ENCODE measurements at places on chromosomes 2 and 18.

GRCh38 chr2:130288467-130289403 is 54.0 kb upstream of the IMP4 start:
- DNase-seq, result no peak

- DNase-seq, result no peak
Observed at GRCh38 chr2:168198476-168199207, 48.8 kb downstream of the STK39 start.

DNA sequence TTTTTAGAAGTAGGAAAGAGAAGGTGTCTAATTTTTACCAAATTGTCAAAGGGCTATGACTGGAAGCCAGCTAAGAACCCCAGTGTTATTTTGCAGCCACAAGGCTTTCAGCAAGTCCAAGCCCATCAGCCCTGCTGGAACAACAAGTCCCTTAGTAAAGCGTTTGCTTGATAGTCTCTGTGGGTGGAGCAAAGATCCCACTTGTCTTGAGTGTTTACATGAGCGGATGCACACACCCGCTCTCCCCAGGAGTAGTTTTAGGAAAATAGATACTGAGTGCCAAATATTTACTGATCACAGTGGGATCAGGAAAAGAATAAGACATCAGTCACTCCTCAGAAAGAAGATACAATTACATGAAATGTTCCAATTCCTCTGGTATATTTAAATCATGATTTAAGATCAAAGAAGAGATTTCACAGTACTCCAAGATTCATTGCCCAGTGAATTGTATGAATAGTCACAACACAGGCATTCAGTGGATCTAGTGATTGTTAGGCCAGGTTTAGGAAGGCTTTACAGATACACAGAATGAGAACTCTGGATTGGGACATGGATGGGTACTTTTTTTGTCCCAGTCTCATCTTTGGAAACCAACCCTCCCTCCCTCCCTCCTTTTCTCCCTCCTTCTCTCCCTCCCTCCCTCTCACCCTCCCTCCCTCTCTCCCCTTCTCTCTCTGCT is 514.9 kb downstream of the PTPRM start:
- no peak for DNase-seq

DNA sequence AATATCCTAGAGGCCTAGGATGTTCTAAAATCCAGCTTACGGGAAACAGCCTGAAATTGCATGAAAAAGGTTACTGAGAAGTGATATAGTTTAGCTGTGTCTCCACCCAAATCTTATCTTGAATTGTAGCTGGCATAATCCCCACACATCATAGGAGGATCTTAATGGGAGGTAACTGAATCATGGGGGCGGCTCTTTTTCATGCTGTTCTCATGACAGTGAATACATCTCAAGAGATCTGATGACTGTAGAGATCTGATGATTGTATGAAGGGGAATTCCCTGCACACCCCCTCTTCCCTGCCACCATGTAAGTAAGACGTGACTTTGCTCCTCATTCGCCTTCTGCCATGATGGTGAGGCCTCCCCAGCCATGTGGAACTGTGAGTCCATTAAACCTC is 385.6 kb upstream of the ID2 start:
- DNase-seq, result no peak

GRCh38 chr2:219294356-219295351 is 14.5 kb downstream of the PTPRN start:
- no peak for DNase-seq

GRCh38 chr2:142707318-142707717 is 170.1 kb upstream of the KYNU start:
- DNase-seq, result no peak

GRCh38 chr18:62939433-62939832 is 224.1 kb downstream of the PHLPP1 start:
- DNase-seq, result no peak

DNA sequence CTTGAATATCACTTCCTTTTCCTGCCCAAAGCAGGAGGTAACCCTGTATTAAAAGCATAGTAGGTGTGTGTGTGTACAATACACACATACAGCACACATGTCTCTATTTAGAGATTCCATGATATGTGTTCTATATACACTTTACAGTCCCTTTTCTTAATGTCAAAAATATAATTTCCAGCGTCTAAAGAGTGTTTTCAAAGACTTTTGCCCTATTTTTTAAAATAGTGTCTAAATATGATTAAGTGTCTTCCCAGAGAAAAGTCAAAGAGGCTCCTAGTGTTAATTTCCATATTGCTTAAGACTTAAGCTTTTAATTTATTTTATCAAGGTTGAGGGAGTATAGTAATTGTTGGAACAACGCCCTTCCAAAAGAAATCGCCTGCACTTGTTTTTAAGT is 420.3 kb upstream of the POU3F3 start:
- no peak for DNase-seq

GRCh38 chr2:205763708-205764211 is 81.5 kb downstream of the NRP2 start:
- peak; percentile 65 for DNase-seq

DNA sequence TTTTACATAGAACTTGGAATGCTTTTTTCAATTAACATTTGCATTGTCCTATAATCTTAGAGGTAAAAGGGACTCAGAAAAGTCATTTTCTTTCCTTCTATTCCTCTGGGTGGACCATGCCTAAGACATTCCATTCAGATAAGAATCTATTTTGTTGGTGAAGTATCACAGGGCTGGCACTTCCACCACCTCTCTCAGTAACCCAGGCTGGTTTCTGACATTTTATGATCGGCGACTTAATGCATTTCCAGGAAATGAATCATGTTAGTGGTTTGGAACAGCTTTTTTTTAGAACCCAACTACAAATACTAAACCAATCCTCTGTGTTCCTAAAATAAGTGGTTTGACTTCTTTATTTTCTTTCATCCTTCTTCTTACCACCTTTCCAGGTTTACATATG is 27.0 kb downstream of the GAD1 start:
- peak; percentile 7 for DNase-seq

DNA sequence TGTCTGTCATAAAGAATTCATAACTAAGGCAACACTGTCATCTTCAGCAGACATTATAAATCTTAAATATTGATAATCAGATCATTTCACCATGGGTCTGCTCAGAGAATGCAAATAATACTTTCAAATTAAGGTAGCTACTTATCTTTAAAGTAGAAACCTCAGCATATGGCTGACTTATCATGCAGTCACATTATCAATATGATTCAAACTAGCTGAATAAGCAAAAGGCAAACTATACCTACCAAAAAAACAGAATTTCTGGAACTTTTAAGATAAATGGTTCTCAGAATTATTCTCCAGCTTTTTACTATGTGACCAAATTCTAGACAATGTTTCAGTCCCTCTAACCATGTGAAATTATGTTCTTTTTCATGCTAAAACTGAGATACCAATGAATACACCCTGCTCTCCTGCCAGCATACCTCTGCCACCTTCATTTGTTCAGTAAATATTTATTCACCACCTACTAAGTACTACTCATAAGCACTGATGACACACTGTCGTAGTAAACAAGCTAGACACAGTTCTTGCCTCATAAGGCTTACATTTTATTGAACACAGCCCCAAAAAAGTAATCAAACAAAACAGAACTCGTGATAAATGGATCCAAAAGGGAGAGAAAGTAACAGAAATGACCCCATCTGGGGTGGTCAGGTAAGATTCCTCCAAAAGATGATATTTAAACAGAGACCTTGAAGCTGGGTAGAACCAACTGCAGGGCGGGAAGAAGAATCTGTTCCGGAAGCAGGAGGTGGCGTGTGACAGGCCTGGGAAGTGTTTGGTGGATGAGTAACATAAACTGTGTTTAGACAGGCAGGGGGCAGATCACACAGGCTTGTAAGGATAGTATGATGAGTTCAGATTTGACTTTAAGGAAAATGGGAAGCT is 17.7 kb downstream of the SPIRE1 start:
- no peak for DNase-seq

DNA sequence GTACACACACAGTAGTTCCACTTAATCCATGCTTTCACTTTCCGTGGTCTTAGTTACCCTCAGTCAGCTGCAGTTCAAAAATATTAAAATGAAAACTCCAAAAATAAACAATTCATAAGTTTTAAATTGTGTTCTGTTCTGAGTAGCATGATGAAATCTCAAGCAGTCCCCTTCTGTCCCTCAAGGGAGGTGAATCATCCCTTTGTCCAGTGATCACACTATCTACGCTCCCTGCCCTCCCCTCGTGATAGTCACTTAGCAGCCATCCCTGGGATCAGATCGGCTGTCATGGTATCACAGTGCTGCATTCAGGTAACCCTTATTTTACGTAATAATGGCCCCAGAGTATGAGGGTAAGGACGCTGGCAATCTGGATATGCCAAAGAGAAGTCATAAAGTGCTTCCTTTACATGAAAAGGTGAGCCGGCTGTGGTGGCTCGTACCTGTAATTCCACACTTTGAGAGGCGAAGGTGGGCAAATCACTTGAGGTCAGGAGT is 5.8 kb upstream of the RTN4 start:
- no peak for DNase-seq

DNA sequence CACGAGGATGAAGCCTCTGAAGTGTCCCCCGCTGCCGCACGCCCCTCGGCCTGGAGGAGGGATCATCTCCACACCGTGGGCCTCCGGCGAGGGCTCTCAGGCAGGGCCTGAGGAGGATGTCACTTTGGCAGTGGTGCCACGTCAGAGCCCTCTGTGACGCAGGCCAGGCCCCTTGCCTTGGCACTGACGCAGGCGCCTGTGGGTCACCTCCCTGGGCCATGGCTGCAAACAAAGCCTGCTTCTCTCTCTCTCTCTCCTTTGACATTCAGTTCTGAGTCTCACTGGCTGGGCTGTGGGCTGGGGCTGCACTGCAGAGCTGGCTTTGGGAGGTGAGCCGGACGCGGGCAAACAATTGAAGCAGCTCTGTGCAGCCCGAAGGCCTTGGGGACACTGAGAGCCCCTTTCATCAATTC is 273.7 kb downstream of the TWIST2 start:
- no peak for DNase-seq

Data from AG04449 (cell line).